ENCODE measurements at places on chromosomes 6 and 20. TPM values are rescaled to one million over a fixed set of nuclear protein-coding genes. Genes with fewer than 3 reads are reported as not detected.

TCF15 gene
- not detected for polyA plus RNA-seq

RSPH9 gene
- 0.71 TPM for polyA plus RNA-seq

CRISP3 gene
- polyA plus RNA-seq = not detected

PTK6 gene
- polyA plus RNA-seq = 0.59 TPM

PXDC1 gene
- polyA plus RNA-seq = not detected

BMP5 gene
- polyA plus RNA-seq = not detected

LIN28B gene
- not detected for polyA plus RNA-seq

SRXN1 gene
- polyA plus RNA-seq = 10.4 TPM

OVOL2 gene
- polyA plus RNA-seq = not detected

ITPR3 gene
- polyA plus RNA-seq = 8.1 TPM

SYCP2L gene
- polyA plus RNA-seq = not detected

RUNX2 gene
- 22.6 TPM for polyA plus RNA-seq

ASIP gene
- polyA plus RNA-seq = not detected

SAMD5 gene
- polyA plus RNA-seq = not detected

HDGFL1 gene
- not detected for polyA plus RNA-seq

MAS1 gene
- not detected for polyA plus RNA-seq

LPA gene
- not detected for polyA plus RNA-seq

ARHGAP18 gene
- polyA plus RNA-seq = 2.3 TPM

NDUFAF5 gene
- polyA plus RNA-seq = 4.0 TPM

TCF21 gene
- polyA plus RNA-seq = not detected

CYP21A2 gene
- not detected for polyA plus RNA-seq
